ENCODE measurements at places on chromosomes 12 and 14. TPM values are rescaled to one million over a fixed set of nuclear protein-coding genes. Genes with fewer than 3 reads are reported as not detected.
A peak's percentile ranks its signal among the peaks of the same experiment; 100 is the strongest.

GRCh38 chr14:23058654-23059504, 1.6 kb upstream of the CDH24 start:
- peaks cover 31% of the 10 kb centered on the region for H3K36me3 ChIP-seq
- no peak for DNase-seq
- peaks cover 44% of the 10 kb centered on the region for H3K4me1 ChIP-seq

DNA sequence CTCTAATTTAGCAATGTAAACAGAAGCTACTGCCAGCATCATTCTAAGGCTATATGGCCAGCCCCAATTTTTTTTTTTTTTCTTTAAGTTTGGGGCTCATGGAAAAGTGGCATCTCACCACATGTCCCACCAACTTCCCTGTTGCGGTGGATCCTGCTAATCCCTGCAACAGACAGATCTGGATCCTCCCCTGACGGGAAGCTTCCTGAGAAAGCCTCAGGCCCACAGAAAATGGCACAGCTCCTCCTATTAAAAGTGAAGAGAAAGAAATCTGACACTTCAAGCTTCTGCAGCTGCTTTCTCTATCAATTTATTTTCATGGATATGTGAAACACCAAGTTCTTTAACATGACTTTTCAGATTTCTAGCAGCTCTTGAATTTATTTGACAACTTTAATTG, 433.8 kb upstream of the DCN start:
- no peak overlapping the region for H3K27ac ChIP-seq
- no peak for DNase-seq
- no peak overlapping the region for H3K4me3 ChIP-seq
- H3K27me3 ChIP-seq, result no peaks in the 10 kb centered on the region
- H3K4me1 ChIP-seq, result peaks cover 18% of the 10 kb centered on the region

Gene NEUROD4
- not detected for total RNA-seq

Gene ENDOU
- not detected for total RNA-seq

- no peaks in the 10 kb centered on the region for H3K27me3 ChIP-seq
- H3K4me1 ChIP-seq, result peaks cover 20% of the 10 kb centered on the region
- H3K27ac ChIP-seq, result peak overlapping the region; percentile 60
- no peak for DNase-seq
Measured at GRCh38 chr14:50452296-50452695, 55.6 kb upstream of the CDKL1 start.

- no peaks in the 10 kb centered on the region for H3K27me3 ChIP-seq
- H3K36me3 ChIP-seq, result peaks cover 1% of the 10 kb centered on the region
- peak overlapping the region; percentile 99 for H3K27ac ChIP-seq
- DNase-seq, result no peak
Measured at GRCh38 chr12:116143909-116144308, 133.6 kb downstream of the MED13L start.

GRCh38 chr14:92724516-92725340, 23.7 kb downstream of the LGMN start:
- H3K4me3 ChIP-seq, result no peak overlapping the region
- no peaks in the 10 kb centered on the region for H3K27me3 ChIP-seq
- DNase-seq, result no peak
- peaks cover 15% of the 10 kb centered on the region for H3K4me1 ChIP-seq
- peaks cover 16% of the 10 kb centered on the region for H3K36me3 ChIP-seq

- H3K4me3 ChIP-seq, result no peak overlapping the region
- H3K27me3 ChIP-seq, result no peaks in the 10 kb centered on the region
- no peak for DNase-seq
- H3K36me3 ChIP-seq, result no peaks in the 10 kb centered on the region
- peaks cover 8% of the 10 kb centered on the region for H3K4me1 ChIP-seq
Measured at GRCh38 chr14:85387181-85387580, 142.8 kb upstream of the FLRT2 start.

DNA sequence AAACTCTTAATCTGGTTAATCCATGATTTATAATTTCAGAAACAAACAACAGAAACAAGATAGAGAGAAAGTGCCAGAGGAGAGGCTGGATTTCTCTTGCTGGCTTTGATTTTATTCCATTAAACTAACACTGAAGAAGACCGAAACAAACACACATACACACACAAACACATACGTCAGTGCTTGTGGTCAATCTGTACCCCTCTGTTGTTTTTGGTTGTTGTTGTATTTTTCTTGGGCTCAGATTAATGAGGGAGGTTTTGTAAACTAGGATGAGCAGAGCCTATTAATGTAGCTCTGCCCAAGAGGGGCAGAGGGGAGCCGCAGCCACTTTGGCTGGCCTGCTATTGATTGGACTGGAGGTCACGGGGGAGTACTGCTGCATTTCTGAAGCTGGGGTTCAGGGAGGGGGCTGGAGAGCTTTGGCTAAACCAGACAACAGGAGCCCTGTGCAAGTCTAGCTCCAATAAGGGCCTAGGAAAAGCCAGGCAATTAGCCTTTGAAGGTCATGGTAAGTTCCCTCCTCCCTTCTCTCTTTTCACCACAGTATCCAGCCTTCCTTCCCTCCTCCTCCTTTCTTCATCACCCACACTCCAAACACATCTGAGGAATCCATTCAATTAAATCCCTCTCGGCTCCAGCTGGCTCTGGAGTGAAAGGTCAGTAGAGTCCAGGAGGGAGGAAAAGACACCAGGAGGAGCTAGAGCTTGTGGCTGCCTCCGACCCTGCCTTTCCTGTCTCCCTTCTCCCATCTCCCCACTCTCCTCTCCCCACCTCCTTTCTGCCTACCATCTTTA, 344.1 kb upstream of the LMO3 start:
- H3K4me3 ChIP-seq, result no peak overlapping the region
- no peaks in the 10 kb centered on the region for H3K36me3 ChIP-seq
- H3K27me3 ChIP-seq, result peaks cover 3% of the 10 kb centered on the region
- H3K4me1 ChIP-seq, result no peaks in the 10 kb centered on the region
- H3K27ac ChIP-seq, result no peak overlapping the region
- peak; percentile 12 for DNase-seq

GRCh38 chr12:54053003-54053750, 458 bp upstream of the HOXC4 start:
- peaks cover 2% of the 10 kb centered on the region for H3K4me1 ChIP-seq
- no peaks in the 10 kb centered on the region for H3K36me3 ChIP-seq
- no peak overlapping the region for H3K27ac ChIP-seq
- H3K27me3 ChIP-seq, result peaks cover 90% of the 10 kb centered on the region

DNA sequence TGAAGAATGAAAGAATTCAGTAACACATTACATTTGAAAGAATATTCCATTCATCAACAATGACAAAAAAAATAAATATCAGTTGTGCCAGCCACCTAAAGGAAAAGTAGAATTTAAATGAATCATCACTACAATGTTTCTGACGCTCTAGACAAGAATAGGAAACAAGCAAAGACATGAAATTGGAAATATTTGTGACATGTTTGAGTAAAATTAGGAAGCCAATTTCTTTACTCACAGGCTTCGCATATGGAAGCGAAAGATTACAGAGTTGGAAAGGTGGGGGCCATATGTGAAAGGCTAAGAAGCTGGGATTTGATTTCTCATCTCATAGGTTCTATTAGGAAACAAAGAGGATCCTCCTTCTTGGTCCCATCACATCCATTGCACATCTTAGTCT, 279.0 kb downstream of the IPO8 start:
- no peak overlapping the region for H3K27ac ChIP-seq
- H3K36me3 ChIP-seq, result no peaks in the 10 kb centered on the region
- no peaks in the 10 kb centered on the region for H3K27me3 ChIP-seq
- H3K4me1 ChIP-seq, result peaks cover 5% of the 10 kb centered on the region

DNA sequence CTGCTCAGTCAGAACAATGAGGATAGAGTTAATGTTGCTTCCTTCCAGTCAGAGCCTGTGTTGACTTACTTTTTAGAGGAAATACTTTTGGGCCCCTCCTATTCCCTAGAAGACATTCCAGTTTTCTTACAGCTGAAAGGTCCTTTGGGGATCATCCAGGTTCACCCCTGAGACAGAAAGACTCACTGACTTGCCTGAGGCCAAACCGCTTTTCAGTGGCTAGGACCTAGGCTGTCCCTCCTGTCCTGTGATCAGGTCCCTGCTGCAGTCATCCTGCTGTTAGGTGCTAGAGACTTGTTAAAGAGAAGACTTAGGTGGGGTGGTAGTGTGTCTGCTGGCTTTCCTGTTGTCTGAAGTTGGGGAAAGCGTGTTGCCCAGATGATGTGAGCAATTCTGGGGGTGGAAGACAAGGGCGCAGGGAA, 39.6 kb downstream of the SUSD6 start:
- no peaks in the 10 kb centered on the region for H3K36me3 ChIP-seq
- peak overlapping the region; percentile 46 for H3K4me3 ChIP-seq
- H3K4me1 ChIP-seq, result peaks cover 87% of the 10 kb centered on the region
- H3K27ac ChIP-seq, result peak overlapping the region; percentile 91

DNA sequence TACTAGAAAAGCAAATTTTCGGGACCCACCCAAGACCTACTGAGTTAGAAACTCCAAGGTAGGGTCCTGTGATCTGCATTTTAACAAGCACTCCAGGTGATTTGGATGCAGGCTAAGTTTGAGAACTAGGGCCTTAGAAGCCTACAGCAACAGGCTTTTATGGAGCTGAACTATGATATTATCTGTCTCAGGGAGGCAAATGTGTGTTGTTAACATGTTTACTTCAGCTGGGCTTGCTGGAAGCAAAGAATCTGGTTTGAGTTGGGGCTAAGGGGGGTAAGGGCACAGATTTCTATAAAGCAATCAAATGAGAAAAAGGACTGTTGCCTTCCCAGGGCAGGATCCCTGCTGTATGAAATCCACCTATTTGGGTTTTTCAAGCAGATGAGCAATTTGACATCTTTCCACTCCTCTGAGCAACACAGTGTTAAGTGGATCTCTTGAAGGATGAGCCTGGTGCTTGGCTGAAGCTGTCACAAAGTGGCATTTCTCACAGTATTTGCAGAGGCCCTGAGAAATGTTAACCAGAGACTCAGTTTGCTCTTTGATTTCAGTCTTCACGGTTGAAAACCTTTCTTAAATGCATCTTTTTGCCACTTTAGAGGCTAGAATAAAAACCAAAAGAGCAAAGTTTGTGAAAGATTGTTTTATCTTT, 36.2 kb upstream of the SOCS2 start:
- H3K27me3 ChIP-seq, result no peaks in the 10 kb centered on the region
- H3K4me1 ChIP-seq, result peaks cover 22% of the 10 kb centered on the region
- H3K4me3 ChIP-seq, result no peak overlapping the region
- peak overlapping the region; percentile 67 for H3K27ac ChIP-seq

Gene ADGRD1
- total RNA-seq, result 4.7 TPM

Gene BMP4
- 3.4 TPM for total RNA-seq

Gene GPD1
- not detected for total RNA-seq

Gene FZD10
- 0.40 TPM for total RNA-seq

DNA sequence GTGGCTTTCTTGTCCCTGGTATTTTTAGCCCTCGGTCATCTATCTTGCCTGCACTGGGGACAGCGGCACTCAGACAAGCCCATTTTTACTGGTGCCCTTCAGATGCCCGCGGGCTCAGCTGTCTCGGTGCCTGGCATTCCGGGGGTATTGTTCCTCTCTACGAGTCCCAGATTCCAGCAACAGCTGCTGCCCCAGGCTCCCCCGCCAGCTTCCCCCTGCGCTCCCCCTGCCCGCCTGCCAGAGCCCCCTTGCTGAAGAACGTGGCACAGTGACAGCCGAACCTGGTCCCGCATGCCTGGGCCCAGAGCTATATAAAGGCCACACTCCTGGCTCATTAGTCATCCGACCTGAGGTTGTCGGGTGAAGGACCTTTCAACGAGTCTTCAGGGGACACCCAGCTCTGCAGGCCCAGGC, 10.9 kb upstream of the MYL2 start:
- no peak overlapping the region for H3K27ac ChIP-seq
- peaks cover 27% of the 10 kb centered on the region for H3K27me3 ChIP-seq
- no peak overlapping the region for H3K4me3 ChIP-seq
- H3K4me1 ChIP-seq, result no peaks in the 10 kb centered on the region
- H3K36me3 ChIP-seq, result no peaks in the 10 kb centered on the region

DNA sequence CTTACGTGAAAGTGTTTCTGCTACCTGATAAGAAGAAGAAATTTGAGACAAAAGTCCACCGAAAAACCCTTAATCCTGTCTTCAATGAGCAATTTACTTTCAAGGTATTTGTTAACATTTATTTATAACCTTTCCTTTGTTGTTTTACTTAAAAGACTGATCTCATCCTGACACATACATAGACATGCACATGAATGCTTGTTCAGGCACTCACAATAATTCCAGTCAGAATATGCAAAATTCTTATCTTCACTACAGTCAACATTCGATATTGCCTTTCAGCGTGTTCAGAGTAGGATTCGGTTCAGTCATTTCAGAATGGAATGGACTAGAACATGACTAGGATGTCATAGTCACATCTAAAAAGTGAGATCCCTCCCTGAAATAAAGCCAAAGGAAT, 394.6 kb downstream of the PAWR start:
- no peaks in the 10 kb centered on the region for H3K36me3 ChIP-seq
- H3K4me1 ChIP-seq, result no peaks in the 10 kb centered on the region
- no peak overlapping the region for H3K27ac ChIP-seq
- no peak for DNase-seq
- H3K4me3 ChIP-seq, result no peak overlapping the region

- DNase-seq, result no peak
- no peaks in the 10 kb centered on the region for H3K36me3 ChIP-seq
- H3K27ac ChIP-seq, result no peak overlapping the region
- peaks cover 57% of the 10 kb centered on the region for H3K27me3 ChIP-seq
- no peak overlapping the region for H3K4me3 ChIP-seq
- no peaks in the 10 kb centered on the region for H3K4me1 ChIP-seq
Measured at GRCh38 chr12:51836041-51836826, 12.3 kb downstream of the FIGNL2 start.

- H3K36me3 ChIP-seq, result no peaks in the 10 kb centered on the region
- no peak for DNase-seq
- H3K4me1 ChIP-seq, result no peaks in the 10 kb centered on the region
- no peak overlapping the region for H3K4me3 ChIP-seq
- H3K27ac ChIP-seq, result no peak overlapping the region
- no peaks in the 10 kb centered on the region for H3K27me3 ChIP-seq
Measured at GRCh38 chr14:82379291-82379690, 845.6 kb upstream of the SEL1L start.

- H3K27me3 ChIP-seq, result peaks cover 2% of the 10 kb centered on the region
- peak overlapping the region; percentile 61 for H3K27ac ChIP-seq
- H3K36me3 ChIP-seq, result no peaks in the 10 kb centered on the region
- no peak overlapping the region for H3K4me3 ChIP-seq
Measured at GRCh38 chr14:22448905-22449599, 140.0 kb downstream of the DAD1 start.

Gene AMDHD1
- total RNA-seq, result not detected

- no peaks in the 10 kb centered on the region for H3K36me3 ChIP-seq
- no peaks in the 10 kb centered on the region for H3K27me3 ChIP-seq
- no peak overlapping the region for H3K27ac ChIP-seq
- H3K4me1 ChIP-seq, result peaks cover 16% of the 10 kb centered on the region
- no peak overlapping the region for H3K4me3 ChIP-seq
- DNase-seq, result no peak
Measured at GRCh38 chr12:18864900-18865561, 127.1 kb downstream of the CAPZA3 start.

- H3K36me3 ChIP-seq, result no peaks in the 10 kb centered on the region
- H3K27me3 ChIP-seq, result peaks cover 2% of the 10 kb centered on the region
- H3K4me1 ChIP-seq, result no peaks in the 10 kb centered on the region
- no peak overlapping the region for H3K27ac ChIP-seq
- H3K4me3 ChIP-seq, result no peak overlapping the region
Measured at GRCh38 chr14:43894534-43894933, 612.5 kb downstream of the FSCB start.

Measured in chondrocyte (in vitro differentiated cells).